ENCODE measurements at places on chromosomes 2 and 18.

GRCh38 chr2:147923846-147924245 is 79.0 kb downstream of the ACVR2A start:
- no peak for DNase-seq

DNA sequence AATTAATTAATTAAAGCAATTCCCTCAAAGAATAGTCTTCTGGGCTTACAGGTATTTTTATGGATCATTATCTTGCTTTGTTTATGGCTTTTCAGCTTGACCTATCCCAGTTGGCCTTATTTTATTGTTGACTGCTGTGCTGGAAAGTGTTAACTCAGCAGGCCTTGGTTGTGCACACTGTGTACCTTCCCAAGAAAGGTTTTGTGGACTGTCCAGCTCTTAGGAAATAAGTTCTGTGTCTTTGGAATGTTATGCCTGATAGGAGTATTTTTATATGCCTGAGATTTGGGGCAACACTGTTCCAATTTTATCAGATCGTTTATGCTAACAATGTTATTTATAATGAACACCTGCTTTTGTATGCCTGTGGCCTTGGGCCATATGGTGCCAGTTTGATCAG is 671.9 kb upstream of the ZNF804A start:
- no peak for DNase-seq

DNA sequence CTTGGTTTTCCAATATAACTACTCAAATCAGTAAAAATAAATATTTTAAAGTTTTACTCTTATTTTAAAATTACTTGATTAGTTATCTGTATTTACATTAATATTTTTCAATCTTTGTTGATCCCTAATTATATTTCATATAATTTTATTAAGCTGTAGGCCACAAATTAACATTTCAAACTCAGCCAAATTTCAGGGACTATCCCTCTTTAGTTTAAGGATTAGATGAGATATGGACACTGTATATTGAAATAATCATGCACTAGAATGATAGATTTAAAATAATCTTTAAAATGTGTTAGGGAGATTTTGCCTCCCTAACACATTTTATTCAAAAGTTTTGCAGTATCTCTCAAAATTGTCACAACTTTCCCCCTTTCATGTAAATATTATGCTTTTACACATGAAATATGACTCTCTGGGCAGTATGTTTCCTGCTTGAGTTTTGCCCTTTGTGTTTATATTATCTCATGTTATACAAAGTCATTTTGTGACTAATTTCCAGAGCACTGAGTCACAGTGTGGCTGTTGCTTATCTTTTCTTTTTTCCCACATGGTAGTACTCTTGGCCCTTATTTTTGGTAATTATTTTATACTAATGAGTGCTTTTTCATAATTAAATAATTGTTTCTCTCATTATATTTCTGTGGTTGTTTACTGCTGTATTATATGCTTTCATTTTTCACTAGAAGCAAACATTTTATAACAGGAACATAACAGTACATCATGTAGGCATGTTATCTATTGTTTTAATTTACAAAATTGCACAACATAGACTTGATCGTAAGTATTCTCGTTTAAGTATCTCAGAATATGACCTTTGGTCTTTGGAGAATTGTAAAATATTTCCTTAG is 1.2 kb downstream of the TFPI start:
- no peak for DNase-seq

- DNase-seq, result no peak
Measured at GRCh38 chr18:30359521-30359920, 683.0 kb downstream of the DSC3 start.

- DNase-seq, result no peak
Measured at GRCh38 chr2:160223560-160223959, 23.5 kb upstream of the ITGB6 start.

DNA sequence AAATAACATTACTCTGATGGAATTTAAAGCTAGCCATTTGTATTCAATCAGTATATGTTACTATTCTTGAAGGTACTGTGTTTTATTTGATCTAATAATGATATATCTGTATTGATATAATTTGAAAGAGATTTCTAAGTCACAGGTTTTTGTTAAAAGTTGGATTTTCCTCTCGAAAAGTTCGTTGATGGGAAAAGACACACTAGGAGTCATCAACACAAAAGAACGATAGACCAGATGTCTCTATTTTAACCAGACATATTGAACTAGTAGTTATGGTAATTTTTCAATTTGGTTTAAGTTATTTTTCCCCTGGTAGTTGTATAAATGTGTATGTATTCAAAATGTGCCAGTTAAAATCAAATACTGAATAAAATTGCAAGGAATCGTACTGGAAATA is 2.5 kb downstream of the ASXL3 start:
- DNase-seq, result no peak

DNA sequence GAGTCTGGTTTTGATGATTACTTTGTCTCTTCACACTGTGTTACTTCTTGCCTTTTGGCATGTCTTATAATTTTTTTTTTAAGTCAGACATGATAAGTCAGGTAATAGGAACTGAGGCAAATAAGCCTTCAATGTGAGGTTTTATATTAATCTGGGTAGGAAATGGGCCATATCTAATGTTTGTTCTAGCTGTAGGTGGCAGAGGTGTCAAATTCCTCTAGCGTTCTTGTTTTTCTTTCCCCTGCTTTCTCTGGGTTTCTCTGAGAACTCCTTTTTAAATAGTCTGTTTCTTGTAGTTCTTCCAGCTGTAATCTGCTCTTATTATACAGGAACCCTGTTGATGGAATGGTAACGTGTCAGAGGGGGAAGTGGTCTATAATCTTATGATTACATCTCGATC is 5.7 kb downstream of the SP140 start:
- DNase-seq, result no peak

GRCh38 chr2:20404950-20405349 is 41.9 kb upstream of the RHOB start:
- no peak for DNase-seq

GRCh38 chr18:8735274-8735673 is 29.9 kb downstream of the MTCL1 start:
- DNase-seq, result no peak

- DNase-seq, result no peak
Measured at GRCh38 chr2:47520302-47520630, 117.3 kb downstream of the MSH2 start.

DNA sequence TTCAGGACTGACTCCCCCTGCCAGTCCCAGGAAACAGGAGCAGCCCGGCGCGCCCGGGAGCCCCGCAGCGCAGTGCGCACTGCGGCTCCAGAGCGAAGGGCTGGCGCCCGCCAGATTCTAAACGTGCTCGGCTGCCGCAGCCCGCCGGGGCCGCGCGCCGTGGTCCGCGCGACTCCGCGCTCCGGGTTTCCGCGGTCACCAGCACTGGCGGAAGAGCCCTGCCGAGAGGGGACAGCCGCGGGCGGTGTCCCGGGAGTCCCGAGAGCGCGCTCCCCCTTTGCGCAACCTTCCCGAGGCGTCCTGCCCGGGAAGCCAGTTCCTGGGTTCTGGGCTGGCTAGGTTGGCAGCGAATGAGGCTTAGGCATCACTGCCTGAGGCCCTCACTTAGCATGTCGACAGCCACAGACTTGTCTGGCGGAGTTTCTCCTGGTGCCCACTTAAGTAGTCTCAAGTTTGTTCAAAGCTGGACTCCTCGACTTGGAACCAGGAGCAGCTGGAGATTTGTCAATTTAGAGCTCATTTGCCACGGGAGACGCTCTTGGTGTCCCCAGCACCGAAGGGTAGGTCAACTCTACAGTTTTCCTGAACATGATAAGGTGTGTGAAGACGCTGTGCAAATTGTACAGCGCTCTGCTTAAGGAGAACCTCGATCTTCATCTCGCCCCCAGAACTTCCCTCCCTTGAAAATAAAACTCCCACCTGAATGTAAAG is 1.5 kb upstream of the VSNL1 start:
- peak; percentile 11 for DNase-seq

DNA sequence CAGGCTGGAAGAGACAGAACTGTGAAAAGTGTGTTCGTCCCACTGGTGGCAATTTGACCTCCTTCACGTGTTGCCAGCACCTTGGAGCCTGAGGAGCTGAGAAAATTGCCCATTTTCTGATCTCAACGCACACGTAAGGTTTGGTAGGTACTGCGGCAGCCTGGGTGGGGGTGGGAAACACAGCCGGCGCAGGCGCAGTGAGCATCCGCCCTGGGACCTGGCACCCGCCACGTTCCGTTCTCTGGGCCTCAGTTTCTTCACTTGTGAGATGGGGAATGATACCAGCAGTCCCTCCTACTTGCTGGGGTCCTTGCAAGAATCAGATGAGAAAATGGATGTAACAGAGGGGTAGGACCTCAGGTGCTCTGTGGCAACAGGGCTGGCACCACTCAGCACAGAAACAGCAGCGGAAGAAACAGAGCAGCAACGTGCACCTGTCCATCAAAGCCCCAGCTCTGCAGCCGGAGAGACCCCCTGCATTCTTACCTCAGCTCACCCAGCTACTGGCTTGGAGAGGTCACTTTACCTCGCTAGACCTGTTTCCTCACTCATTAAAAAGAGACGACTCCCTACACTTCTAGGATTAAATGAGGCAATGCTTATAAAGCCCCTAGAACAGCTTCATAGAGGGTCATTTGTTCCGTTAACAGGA is 458.0 kb upstream of the ID2 start:
- DNase-seq, result no peak

GRCh38 chr2:150091846-150092245 is 395.6 kb downstream of the RND3 start:
- DNase-seq, result no peak

- DNase-seq, result no peak
Measured at GRCh38 chr2:61089797-61090196, 24.1 kb downstream of the SANBR start.

GRCh38 chr2:173555833-173556232 is 201.2 kb downstream of the CDCA7 start:
- no peak for DNase-seq

DNA sequence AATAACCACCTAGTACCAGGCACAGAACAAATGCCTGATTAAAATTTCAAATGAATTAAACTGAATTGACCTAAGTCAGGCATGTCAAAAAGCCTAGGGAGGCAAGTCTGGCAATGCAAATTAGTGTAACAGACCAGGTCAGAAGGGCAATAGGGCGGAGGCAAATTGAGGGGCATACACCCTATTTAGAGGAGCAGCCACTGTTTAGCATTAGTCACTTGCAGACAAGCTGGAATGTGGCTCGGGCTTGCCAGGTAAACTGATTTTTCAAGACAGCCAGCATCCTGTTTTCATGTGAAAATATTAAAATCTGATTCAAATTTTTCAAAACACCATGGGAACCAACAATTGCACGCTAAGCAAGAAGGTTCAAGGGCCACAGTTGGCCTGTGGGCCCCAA is 160.3 kb downstream of the EN1 start:
- no peak for DNase-seq

GRCh38 chr2:101111917-101112771 is 39.0 kb downstream of the TBC1D8 start:
- DNase-seq, result no peak

DNA sequence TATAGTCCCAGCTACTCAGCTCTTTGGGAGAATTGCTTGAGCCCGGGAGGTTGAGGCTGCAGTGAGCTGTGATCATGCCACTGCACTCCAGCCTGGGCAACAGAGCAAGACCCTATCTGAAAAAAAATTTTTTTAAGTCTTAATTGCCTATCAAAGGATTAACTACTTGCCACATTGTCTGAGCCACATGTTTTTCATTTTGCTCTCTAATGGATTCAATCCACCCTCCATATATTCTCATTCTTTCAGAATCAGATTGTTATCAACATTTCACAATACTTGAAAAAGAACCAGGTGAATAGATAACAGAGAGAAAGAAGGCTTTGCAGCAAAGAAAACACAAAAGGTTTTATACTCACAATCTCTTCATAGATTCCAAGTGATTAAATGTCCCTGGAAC is 61.0 kb downstream of the PXDN start:
- DNase-seq, result no peak

- no peak for DNase-seq
Measured at GRCh38 chr2:27291865-27292264, 9.6 kb downstream of the TRIM54 start.

DNA sequence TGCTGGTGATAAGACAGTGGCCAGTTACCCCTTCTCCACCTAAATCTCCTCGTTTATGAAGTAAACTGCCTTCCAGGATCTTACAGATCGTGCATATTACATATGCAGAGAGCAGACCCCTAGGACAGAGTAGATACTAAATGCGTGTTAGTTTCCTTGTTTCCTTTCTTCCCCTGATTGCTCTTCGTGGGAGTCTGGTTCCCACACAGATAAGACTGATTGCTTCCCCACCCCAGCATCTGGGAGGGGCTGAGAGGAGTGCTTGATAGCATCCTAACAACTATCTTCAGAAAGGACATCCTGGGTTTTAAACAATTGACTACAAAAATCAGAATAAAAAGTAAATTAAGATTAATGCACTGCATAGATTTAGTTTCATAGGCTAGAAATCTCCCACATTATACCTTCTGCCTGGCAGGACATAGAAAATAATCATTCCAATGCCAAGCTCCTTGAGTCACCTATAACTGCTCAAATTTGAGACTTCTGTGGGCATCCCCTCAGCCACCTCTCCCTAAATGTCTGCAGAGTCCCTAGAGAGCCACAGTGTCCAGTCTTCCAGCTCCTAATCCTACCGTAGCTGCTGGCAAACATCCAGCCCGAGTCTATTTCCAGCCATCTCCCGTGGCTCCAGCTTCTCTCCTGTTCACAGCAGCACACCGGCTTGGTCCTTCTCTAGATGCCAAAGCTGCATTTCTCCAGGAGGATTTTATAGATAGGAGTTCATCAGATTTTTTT is 128.3 kb downstream of the LRRC30 start:
- no peak for DNase-seq

- no peak for DNase-seq
Measured at GRCh38 chr2:183543222-183543621, 419.0 kb downstream of the NUP35 start.

DNA sequence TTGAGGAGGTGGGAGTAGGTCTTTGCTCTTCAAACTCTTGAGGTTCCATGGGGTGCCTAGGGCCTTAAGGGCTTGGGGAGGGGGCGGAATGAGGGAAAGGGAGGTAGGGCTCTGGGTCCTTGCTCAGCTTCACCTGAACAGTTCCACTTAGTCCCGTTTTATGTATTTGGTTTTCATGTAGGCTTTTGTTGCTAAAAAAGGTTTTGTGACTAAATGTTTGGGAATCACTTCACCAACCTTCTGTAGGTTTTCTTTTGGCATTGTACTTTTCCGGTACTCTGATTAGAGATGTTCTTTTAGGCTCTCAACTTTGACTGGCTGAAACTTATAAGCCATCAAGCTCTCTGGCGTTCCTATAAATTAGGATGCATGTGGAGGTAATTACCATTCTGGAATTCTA is 108.1 kb downstream of the MYCN start:
- DNase-seq, result no peak

DNA sequence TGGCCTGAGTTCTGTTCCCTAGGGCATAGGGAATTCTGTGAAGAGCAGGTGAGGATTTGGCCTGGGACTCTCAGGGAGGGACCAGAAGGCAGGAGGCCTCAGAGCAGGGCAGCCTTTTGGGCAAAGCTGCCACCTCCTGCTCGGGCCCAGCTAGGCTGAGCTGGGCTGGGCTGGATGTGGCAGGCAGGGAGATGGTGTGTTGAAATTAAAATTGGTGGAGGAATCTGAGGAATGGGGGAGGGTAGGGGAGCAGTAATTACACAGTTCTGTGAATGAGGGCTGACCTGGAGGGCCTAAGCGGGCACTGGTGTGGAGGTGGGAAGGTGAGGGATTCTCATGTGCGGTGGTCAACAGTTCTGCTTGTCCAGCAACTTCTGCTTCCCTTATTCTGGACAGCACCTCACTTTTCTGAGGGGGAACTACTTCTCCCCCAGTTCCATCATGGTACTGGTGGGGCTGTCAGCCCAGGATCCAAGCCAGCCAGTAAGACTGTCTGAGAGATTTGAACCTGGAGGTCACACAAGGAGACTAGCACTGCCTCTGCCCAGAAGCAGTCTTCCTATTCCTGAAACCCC is 22.0 kb upstream of the ASPRV1 start:
- DNase-seq, result no peak

All from head of caudate nucleus (tissue), 42 donors.